ENCODE measurements at places on chromosomes 7 and 10.

- 0 out of 2 replicates have a peak, but pooled peaks cover 2% of the 10 kb centered on the region for H3K4me1 ChIP-seq
- no peak for DNase-seq
- no peak overlapping the region for H3K27ac ChIP-seq
- no peak overlapping the region for H3K4me3 ChIP-seq
- no peaks in the 10 kb centered on the region for H3K27me3 ChIP-seq
Measured at GRCh38 chr7:50333221-50333651, 28.7 kb downstream of the IKZF1 start.

- no peak overlapping the region for H3K4me3 ChIP-seq
- H3K36me3 ChIP-seq: no peaks in the 10 kb centered on the region
- no peaks in the 10 kb centered on the region for H3K4me1 ChIP-seq
- DNase-seq: no peak
- peaks cover 37% of the 10 kb centered on the region for H3K27me3 ChIP-seq
- no peak overlapping the region for H3K27ac ChIP-seq
Measured at GRCh38 chr7:113084496-113085172, 2.0 kb downstream of the GPR85 start.

DNA sequence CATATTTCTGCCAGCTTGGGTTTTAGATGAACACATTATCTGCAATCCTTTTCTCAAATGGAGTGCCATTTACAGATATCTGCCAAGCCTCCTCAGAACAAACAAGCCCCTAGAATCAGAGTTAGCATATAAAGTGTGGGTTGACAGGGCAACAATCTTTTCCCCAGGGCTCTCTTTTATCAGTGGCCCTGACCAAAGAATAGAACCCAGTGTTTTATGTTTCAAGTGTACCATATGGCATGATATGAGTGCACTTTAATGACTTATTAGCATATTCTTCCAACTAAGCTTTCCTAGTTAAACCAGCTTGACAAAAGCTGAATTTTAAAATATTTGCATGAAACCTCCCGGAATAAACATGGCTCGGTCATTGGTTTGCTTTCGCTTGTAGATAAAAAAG is 57.3 kb downstream of the EVX1 start:
- no peak overlapping the region for H3K4me3 ChIP-seq
- no peaks in the 10 kb centered on the region for H3K27me3 ChIP-seq
- H3K27ac ChIP-seq: no peak overlapping the region
- no peak for DNase-seq
- no peaks in the 10 kb centered on the region for H3K4me1 ChIP-seq

DNA sequence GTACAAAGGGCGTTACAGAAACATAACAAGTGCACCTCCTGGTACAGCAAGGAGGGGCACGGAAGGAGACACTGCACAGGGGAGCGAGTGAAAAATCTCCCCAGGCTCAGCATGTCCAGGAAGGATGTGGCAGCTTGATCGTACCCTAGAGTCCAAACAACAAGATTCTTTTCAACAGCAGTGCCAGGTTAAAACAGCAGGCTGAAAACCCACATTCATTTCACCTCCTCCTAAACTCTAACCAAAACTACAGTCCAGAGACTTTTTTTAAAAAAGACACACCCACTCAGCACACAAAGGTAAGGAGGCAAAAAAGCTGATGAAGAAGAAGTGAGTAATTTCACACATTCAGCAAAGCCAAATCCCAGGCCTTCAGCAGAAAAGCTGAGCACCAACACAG is 138.8 kb downstream of the SFMBT2 start:
- no peak overlapping the region for H3K4me3 ChIP-seq
- no peaks in the 10 kb centered on the region for H3K36me3 ChIP-seq
- no peak for DNase-seq
- no peaks in the 10 kb centered on the region for H3K27me3 ChIP-seq
- no peaks in the 10 kb centered on the region for H3K4me1 ChIP-seq
- H3K27ac ChIP-seq: no peak overlapping the region

- H3K4me1 ChIP-seq: no peaks in the 10 kb centered on the region
- no peak for DNase-seq
- no peak overlapping the region for H3K27ac ChIP-seq
- H3K27me3 ChIP-seq: no peaks in the 10 kb centered on the region
Measured at GRCh38 chr10:129421399-129422010, 45.5 kb upstream of the MGMT start.

DNA sequence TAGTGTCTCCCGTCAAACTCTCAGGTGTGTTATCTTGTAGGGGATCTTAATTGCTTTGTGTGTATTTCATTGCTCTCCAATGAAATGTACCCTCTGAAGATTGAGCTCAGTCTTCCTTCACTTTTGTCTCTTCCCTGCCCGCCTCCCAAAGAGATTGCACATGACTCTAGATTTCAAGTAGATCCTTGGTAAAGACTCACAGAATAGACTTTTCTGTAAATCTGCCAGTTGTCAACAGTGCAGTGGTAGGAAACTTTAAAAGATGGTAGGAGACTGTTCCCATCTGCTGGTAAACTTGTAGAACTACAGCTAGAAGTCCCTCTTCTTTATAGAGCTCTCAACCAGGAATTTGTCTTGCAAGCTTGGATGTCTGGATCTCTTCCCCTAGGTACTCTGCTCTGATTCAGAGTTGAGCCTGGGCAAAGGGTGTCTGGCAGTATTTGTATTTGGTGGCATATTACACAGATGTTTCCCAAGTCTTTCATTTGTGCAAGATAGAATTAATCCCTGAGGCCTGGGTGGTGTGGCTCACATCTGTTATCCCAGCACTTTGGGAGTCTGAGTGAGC is 9.6 kb downstream of the CCL26 start:
- no peaks in the 10 kb centered on the region for H3K4me1 ChIP-seq
- H3K36me3 ChIP-seq: no peaks in the 10 kb centered on the region
- H3K4me3 ChIP-seq: no peak overlapping the region
- no peaks in the 10 kb centered on the region for H3K27me3 ChIP-seq
- no peak overlapping the region for H3K27ac ChIP-seq
- no peak for DNase-seq
